ENCODE measurements at places on chromosomes 13 and 19. TPM values are rescaled to one million over a fixed set of nuclear protein-coding genes. Genes with fewer than 3 reads are reported as not detected.

DNA sequence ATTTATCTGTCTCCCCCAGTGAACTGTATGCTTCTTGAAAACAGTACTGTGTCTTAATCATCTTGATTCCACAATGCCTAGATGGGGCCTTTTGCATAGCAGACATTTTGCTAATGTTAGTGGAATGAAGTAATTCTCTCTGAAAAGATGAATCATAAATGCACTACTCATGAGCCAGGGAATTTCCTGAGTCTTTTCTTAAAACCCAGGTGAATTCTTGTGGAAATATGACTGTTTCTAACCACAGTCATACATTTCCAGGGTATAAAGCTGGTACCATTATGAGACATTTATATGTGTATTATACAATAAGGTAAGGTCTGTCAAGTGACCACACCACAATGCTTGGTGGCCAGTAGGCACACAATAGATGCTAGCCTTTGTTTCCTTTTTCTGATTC is 5.5 kb upstream of the KCTD4 start:
- peak overlapping the region; percentile 9 for H3K4me3 ChIP-seq
- peaks cover 22% of the 10 kb centered on the region for H3K4me1 ChIP-seq
- H3K27ac ChIP-seq = peak overlapping the region; percentile 30
- DNase-seq = peak; percentile 19
- no peaks in the 10 kb centered on the region for H3K27me3 ChIP-seq

DNA sequence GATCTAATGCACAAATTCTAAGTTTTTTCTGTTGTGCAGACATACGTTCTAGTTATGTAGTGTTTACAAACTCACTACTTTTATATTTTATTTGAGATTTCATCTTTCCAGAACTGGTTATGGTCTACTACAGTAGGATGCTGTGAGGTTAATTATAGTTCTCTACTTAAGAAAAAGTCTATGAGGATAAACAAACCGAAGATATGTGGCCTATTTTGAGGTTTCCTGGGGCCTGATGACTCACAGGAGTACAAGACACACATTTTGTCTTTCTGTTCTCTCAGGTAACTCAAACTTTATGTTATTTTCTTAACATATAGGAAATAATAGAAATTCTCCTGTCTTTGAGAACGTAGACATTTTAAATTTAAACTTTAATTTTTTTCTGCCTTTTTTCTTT is 45.1 kb downstream of the PCDH20 start:
- no peak for DNase-seq
- H3K4me1 ChIP-seq = no peaks in the 10 kb centered on the region
- H3K4me3 ChIP-seq = no peak overlapping the region
- no peaks in the 10 kb centered on the region for H3K27me3 ChIP-seq
- no peaks in the 10 kb centered on the region for H3K36me3 ChIP-seq
- H3K27ac ChIP-seq = no peak overlapping the region

DNA sequence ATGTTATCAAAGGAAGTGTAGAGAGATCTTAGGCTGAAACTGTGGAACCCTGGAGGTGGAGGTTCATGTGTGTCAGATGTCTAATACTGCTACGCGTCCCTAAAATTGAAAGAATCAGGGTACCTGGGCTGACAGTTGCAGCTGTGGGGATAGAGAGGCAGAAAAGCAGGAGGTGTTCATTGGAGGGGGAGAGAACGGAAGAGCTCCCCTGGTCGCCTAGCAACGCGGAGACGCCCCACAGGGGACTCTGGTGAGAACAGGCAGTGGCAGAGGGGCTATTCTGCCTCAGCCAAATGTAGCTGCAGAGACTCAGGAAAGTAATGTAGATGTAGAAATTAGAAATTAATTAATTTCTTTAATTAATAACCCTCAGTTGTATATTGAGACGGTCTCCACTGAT is 10.1 kb upstream of the ZNF835 start:
- H3K4me3 ChIP-seq = no peak overlapping the region
- no peak overlapping the region for H3K27ac ChIP-seq
- peaks cover 14% of the 10 kb centered on the region for H3K36me3 ChIP-seq
- DNase-seq = no peak

- H3K36me3 ChIP-seq = no peaks in the 10 kb centered on the region
- no peak overlapping the region for H3K4me3 ChIP-seq
- H3K27me3 ChIP-seq = peaks cover 7% of the 10 kb centered on the region
- H3K27ac ChIP-seq = no peak overlapping the region
Observed at GRCh38 chr19:50749490-50749889, 20.8 kb upstream of the GPR32 start.

The ZNF888 gene
- total RNA-seq = 8.0 TPM

GRCh38 chr19:49348305-49349189 is 13.3 kb downstream of the CD37 start:
- H3K27me3 ChIP-seq = peaks cover 6% of the 10 kb centered on the region
- no peaks in the 10 kb centered on the region for H3K4me1 ChIP-seq
- DNase-seq = no peak
- no peak overlapping the region for H3K4me3 ChIP-seq
- H3K36me3 ChIP-seq = no peaks in the 10 kb centered on the region

GRCh38 chr19:511101-511851 is 4.0 kb downstream of the TPGS1 start:
- peak overlapping the region; percentile 93 for H3K27ac ChIP-seq
- no peaks in the 10 kb centered on the region for H3K27me3 ChIP-seq
- H3K4me3 ChIP-seq = peak overlapping the region; percentile 93

The GPALPP1 gene
- 34.4 TPM for total RNA-seq

DNA sequence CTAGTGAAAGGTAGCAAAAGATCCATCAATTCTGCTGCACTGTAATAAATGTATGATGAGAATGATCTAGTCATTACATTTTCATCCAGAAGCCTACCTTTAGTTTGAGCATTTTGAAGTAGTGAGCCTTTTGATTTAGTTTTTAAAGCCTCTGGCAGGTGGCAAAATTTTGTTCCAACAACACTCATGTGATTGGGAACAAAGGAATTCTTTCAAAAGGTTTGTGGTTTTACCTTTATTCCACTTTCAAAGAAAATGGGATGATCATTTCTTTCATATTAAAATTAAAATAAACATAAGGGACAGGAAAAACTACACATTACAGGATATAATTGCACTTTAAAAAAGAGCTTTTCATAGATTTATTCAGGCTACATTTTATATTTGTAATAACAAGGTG is 260.2 kb downstream of the DACH1 start:
- H3K27ac ChIP-seq = no peak overlapping the region
- H3K4me3 ChIP-seq = no peak overlapping the region
- H3K27me3 ChIP-seq = no peaks in the 10 kb centered on the region
- H3K36me3 ChIP-seq = no peaks in the 10 kb centered on the region
- peaks cover 14% of the 10 kb centered on the region for H3K4me1 ChIP-seq

The ELSPBP1 gene
- total RNA-seq = not detected

- peaks cover 35% of the 10 kb centered on the region for H3K4me1 ChIP-seq
- peaks cover 44% of the 10 kb centered on the region for H3K36me3 ChIP-seq
- no peaks in the 10 kb centered on the region for H3K27me3 ChIP-seq
- H3K27ac ChIP-seq = peak overlapping the region; percentile 87
- DNase-seq = peak; percentile 96
Observed at GRCh38 chr19:53196777-53197396, 3.7 kb upstream of the ZNF665 start.

GRCh38 chr19:40130013-40130412 is 39.3 kb upstream of the ZNF780A start:
- peaks cover 60% of the 10 kb centered on the region for H3K27me3 ChIP-seq
- no peak overlapping the region for H3K4me3 ChIP-seq
- H3K4me1 ChIP-seq = no peaks in the 10 kb centered on the region
- H3K27ac ChIP-seq = no peak overlapping the region
- no peak for DNase-seq
- H3K36me3 ChIP-seq = peaks cover 2% of the 10 kb centered on the region

DNA sequence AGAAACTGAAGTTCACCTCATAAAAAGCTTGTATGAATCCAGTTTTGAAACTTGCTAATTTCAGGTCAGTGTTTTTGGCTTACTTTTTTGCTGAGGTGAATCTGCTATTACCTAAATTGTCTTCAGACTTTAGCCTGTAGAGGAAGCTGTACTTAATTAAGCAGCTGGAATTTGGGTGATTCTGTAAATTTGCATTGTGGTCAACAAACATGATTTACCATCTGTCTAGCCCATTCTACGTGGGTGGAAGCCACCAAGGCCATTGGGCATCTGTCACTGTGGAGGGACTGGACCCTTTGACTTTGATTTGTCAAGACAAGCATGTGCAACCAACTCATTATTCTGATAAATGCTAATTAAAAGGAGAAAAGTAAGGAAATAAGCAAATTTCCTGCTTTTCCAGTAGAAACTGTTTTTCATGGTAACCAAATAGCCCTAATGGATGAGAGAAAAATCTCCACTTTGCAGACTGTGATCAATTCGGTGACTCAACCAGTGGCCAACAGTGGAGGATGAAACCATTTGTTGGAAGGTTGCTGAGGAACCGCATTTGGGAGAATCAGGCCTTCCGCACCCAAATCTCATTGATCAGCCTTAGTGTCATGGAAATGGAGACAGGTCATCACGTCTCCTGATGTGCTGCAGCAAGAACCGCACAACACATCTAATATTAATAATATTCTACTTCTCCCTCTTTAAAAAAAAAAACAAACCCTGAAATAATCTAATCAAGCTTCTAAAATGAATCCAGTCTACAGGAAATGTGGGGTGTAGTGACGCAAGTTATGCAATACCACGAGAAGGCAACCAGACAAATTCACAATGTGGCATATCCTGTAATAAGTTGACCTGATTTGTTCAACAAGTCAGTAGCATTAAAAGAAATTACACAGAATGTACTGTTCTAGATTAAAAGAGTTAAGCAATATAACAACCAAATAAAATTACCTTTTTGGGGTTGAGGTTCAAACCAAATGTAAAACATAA is 54.3 kb downstream of the GARRE1 start:
- peak; percentile 29 for DNase-seq
- no peaks in the 10 kb centered on the region for H3K27me3 ChIP-seq
- peaks cover 58% of the 10 kb centered on the region for H3K4me1 ChIP-seq

The LIM2 gene
- total RNA-seq = 1.0 TPM

The IQCN gene
- total RNA-seq = 2.8 TPM

DNA sequence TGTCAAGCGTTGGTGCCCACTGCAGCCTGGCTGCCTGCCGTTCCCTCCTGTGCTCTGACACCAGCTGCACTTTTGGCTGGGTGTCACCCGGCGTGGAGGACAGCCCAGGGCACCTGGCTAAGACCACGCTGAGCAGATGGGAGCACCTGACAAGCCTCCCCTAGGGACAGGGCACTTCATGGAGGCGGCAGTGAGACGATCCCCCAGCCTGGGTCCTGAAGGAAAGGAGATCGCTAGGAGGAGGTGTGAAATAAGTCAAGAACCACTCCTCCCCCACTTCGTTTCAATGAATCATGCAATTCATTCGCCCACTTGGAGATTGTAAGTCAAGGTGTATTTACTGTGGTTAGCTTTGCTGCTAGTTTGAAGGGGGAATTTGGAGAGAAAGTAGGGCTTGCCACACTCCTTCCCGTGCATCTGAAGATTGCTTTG is 38.8 kb downstream of the VSTM2B start:
- H3K4me3 ChIP-seq = no peak overlapping the region
- H3K27me3 ChIP-seq = peaks cover 37% of the 10 kb centered on the region
- no peak for DNase-seq
- peaks cover 15% of the 10 kb centered on the region for H3K4me1 ChIP-seq
- peaks cover 3% of the 10 kb centered on the region for H3K36me3 ChIP-seq

The FREM2 gene
- 0.02 TPM for total RNA-seq

GRCh38 chr19:16197188-16197621 is 506 bp upstream of the AP1M1 start:
- H3K36me3 ChIP-seq = peaks cover 5% of the 10 kb centered on the region
- peak overlapping the region; percentile 82 for H3K4me3 ChIP-seq
- H3K27me3 ChIP-seq = no peaks in the 10 kb centered on the region

GRCh38 chr19:19460258-19460731 is 54.8 kb downstream of the GATAD2A start:
- peak; percentile 41 for DNase-seq
- H3K27ac ChIP-seq = peak overlapping the region; percentile 76
- H3K36me3 ChIP-seq = peaks cover 4% of the 10 kb centered on the region

DNA sequence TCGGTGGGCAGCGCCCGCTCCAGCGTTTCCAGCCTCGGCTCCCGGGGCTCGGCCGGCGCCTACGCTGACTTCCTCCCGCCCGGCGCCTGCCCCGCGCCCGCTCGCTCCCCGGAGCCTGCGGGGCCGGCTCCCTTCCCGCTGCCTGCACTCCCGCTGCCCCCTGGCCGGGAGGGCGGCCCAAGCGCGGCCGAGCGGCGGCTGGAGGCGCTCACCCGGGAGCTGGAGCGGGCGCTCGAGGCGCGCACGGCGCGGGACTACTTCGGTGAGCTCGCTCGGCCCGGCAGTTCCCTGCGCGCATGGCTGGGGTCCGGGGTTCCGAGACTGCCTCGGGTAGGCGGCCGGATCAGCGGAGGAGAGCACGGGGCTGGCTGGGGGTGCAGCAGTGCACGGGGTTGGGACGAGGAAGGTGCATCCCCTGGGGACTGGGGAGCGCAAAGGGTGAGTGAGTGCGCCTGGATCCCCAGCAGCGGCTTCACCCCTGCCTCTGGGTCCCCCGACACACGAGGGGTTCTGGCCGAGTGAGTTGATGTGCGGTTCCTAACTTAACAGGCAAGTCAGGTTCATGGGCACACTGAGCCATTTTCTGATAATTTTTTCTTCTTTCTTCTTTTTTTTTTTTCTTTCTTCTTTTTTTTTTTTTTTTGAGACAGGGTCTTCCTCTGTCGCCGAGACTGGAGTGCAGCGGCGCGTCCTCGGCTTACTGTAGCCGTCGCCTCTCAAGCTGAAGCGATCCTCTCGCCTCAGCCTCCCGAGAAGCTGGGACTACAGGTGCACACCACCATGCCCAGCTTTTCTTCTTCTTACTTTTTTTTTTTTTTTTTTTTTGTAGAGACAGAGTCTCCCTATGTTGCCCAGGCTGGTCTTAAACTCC is 1.1 kb downstream of the WTIP start:
- peaks cover 46% of the 10 kb centered on the region for H3K27me3 ChIP-seq
- peak overlapping the region; percentile 46 for H3K4me3 ChIP-seq
- H3K36me3 ChIP-seq = no peaks in the 10 kb centered on the region
- DNase-seq = no peak

DNA sequence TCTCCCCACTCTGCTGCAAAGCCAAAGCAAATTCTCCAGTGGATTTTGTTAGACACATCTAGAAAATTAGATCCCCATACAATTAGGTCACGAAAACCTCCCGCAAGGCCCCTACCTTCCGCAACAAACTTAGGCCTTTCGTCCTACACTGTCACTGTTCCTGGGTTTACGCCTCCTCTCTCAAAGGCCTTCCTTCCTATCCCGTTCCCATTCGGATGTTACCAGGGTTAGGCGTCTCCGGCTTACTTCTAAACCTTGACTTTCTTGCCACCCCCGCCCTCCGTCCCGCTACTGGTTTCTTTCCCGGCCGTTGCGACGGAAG is 754 bp downstream of the RNF6 start:
- H3K36me3 ChIP-seq = peaks cover 18% of the 10 kb centered on the region
- H3K4me3 ChIP-seq = peak overlapping the region; percentile 94
- H3K27ac ChIP-seq = peak overlapping the region; percentile 98
- H3K4me1 ChIP-seq = peaks cover 31% of the 10 kb centered on the region

The TNFSF11 gene
- total RNA-seq = 2.2 TPM

- no peaks in the 10 kb centered on the region for H3K27me3 ChIP-seq
- no peak overlapping the region for H3K27ac ChIP-seq
- no peak overlapping the region for H3K4me3 ChIP-seq
- H3K4me1 ChIP-seq = no peaks in the 10 kb centered on the region
- no peaks in the 10 kb centered on the region for H3K36me3 ChIP-seq
Observed at GRCh38 chr13:89458456-89458855, 1787.3 kb downstream of the SLITRK5 start.
